ENCODE measurements at places on chromosomes 6 and 20.

DNA sequence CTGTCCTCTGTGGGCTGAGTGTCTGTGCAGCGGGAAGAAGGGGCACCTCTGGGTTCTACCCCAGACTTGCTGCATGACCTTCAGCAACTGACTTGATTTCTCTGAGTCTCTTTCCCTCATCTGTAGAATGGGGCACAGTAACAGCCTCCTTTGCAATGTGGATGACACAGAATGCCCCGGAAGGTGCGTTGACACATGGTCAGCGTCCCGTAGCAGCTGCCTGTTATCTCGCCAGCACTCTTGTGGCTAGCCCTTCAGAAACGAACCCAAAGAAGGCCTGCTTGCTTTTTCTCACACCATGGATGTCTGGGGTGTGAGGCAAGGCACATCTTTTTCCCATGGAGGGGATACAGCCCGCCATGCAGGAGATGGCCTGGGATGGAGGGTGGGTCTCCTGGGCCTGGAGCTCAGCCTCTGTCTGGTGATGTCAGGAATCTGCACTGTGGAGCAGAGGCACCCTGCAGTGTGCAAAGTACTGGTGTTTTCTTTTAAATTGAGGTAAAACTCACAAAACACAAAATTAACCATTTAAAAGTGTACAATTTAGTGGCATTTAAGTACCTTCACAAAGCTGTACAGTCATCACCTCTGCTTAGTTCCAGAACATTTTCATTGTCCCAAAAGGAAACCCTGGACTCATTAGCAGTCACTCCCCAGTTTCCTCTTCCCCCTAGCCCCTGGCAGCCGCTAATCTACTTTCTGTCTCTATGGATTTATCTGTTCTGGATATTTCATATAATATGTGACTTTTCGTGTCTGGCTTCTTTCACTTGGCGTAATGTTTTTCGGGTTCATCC lies 59.8 kb upstream of the FAM83D start:
- no peak for DNase-seq

DNA sequence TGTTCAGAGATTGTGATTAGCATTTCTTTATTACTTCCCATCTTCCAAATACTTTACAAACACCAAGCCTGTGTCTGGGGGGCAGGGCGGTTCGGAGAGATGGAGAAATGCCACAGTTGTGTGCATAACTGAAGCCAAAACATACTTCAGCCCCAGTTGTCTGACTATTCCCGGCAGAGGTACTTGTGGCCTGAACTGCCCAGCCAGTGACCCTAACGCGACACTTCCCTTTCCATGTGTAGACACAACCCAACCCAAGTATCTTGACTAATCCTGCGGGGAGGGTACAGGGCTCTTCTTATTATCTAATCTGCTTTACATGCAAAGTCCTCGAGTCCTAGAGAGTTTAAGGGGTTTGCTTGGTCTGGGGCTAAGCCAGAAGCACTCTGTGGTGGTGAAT lies 46.2 kb downstream of the ISM1 start:
- DNase-seq = no peak

GRCh38 chr6:145468534-145468933 lies 266.8 kb downstream of the EPM2A start:
- DNase-seq = no peak

- no peak for DNase-seq
Observed at GRCh38 chr6:113161018-113161315, 696.2 kb upstream of the MARCKS start.

DNA sequence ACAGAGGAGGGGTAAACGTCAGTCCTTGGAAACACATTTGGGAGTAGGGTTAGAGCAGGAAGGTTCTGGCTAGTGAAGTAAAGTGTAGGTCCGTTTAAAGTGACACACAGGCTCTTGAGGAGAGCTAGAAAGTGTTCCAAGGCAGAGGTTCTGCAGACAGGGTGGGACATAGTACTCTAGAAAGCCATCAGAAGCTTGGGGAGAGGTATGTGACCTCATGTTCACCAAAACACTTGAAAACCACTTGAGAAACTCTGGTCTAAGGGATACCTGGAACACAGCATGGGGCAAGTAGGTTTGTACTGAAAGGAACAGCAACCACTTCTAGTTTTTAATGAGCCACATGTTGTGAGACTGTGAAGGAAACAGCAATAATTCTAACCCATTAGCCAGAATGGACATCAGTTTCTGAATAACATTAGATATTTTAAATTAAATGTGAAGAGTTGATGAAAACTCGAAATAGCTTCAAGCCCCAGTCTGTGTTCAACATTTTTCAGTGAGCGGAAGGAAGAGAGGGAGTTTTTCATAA lies 49.0 kb downstream of the SOBP start:
- no peak for DNase-seq

DNA sequence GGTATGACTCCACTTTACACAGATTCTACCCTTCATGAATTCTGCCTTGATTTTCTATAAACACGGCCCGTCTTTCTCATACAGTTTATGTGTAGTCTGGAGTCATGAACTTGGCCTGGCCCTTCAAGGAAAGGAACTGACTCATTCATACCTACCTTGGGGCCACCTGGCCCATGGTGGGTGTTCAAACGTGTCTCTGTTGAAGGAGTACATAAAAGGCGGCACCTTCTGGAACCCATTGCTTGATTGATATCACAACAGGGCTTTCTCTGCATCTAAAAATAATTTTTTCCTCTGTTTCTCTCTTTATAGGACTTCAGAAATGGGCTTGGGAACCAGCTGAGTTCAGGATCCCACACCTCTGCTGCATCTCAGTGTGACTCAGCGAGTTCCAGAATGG lies 363.0 kb upstream of the SOX4 start:
- DNase-seq = no peak
